ENCODE measurements at places on chromosomes 6 and 20.

DNA sequence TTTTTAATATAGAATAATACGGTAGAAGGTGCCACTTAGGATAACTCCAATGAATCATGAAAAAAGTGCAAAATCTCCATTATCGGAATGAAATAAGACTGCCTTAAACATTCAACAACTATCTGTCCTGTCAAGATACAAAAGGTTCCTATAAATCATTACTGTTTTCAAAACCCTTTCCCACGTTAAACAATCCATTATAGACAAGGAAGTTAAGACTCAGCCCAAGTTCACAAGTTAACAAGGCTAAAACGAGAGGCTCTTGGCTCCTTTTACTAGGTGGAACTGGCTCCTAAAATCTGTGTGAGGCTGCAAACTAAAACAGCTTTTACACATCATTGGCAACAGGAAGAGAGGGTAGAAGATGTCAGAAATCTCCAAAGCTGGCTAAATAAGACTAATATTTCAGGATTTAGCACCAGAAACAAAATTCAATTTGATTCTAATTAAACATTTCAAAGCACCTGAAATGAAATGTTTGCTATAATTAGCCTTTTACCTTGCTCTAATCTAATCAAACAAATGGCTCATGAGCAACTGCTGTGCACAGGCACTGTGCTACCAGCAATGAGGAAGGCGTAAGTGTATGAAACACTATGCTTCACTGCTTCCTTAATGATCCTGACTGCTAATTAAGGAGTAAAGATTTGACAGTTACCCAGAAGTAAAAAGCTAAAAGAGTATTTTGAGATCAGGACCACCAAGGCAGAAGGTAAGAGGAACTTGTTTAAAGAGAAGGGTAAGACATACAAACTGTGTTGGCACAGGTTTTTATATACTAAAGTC is 109.7 kb downstream of the DST start:
- peak; percentile 56 for DNase-seq

- DNase-seq: no peak
Observed at GRCh38 chr6:12916006-12916405, 199.4 kb downstream of the PHACTR1 start.

- DNase-seq: no peak
Observed at GRCh38 chr6:126446248-126446647, 106.3 kb downstream of the CENPW start.

- no peak for DNase-seq
Observed at GRCh38 chr6:116017546-116018295, 43.0 kb downstream of the FRK start.

DNA sequence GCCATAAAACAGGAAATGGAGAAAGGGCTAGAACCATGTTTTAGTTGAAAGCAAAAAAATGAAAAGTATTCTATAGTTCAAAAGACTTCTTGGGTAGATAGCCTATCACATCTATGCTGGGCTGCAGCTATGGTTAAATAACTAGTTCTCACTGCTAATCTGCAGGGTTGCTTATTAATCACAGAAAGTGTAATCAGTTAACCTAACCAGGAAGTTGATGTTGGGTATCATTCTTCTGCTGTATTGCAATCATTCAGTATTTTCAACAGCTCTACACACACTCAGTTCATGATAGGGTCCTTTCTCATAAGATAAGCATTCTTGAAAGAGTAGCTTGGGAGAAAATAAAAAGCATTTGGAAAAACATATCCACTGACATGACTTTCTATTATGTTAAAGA is 135.2 kb upstream of the TCF21 start:
- no peak for DNase-seq

- no peak for DNase-seq
Observed at GRCh38 chr6:43125555-43125954, 45.5 kb upstream of the SRF start.

DNA sequence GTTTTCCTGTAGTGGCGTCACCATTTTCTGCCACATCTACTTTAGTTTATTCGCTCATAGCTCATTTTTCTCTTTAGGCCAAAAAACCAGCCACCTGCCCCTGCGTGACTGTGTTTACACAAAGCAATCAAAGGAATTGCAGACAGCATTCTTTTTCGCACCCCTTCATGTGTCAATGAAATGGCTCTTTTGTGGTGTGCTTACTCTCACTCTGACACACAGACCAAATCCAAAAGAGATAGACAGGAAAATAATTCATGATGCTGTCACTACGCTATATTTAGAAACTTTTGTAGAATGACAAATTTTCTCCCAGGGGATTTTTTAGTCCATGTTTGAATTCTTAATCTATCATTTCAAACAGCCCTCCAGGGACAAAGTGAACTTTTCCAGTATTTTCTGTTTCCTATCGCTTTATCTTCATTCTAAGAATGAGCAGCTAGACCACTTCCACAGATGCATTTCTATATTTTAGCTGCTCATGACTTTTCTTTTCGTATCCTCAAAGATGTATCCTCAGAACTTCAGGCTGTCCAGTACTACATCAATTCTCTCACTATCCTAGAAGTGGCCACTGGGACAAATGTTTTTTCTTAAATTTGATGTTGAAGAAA is 37.9 kb upstream of the KHDRBS2 start:
- DNase-seq: no peak
